Kidney glomerular epithelial cell (primary cell): ENCODE measurements at places on chromosomes 1 and 21.

DNA sequence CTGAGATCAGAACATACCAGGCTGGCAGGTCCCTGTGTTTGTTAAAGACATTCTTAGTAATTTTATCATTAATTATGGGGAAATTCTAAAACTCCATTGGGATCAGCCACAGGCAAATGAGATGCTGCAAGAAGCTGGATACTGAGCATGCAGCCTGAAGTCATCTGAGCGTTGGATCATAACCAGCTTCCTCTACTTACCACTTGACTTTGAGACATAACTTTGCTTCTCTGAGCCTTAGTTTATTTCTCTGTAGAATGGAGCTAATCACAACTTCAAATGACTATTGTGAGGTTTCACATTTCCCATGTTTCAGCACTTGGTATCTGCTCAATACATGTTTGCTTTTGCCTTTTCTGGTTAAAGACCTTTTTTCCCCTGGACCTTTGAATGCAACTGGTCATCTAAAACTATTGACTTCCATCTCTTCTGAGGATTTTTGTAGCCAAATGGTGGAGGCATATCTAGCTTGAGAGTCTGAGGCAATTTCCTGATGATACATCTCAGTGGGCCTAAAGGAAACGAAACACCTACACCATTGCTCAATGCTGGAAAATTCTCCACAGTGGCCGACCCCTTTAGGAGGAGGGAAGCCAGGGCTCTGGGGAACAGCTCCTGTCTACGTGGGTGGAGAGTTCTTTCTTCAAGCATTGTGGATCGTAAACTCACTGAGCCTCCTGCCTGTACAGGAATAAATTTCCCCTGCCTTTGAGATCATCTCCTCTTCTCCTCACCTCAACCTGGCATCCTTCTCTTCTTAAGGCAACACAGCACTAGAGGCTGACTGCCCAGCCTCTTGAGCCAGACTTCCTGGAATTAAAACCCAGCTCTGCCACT lies 109.1 kb upstream of the HOOK1 start:
- DNase-seq: peak; percentile 54

GRCh38 chr1:1461721-1462317 lies 9.7 kb upstream of the ATAD3B start:
- DNase-seq: no peak

- DNase-seq: no peak
These were observed 74.7 kb upstream of the AKT3 start for GRCh38 chr1:243924588-243925349.

DNA sequence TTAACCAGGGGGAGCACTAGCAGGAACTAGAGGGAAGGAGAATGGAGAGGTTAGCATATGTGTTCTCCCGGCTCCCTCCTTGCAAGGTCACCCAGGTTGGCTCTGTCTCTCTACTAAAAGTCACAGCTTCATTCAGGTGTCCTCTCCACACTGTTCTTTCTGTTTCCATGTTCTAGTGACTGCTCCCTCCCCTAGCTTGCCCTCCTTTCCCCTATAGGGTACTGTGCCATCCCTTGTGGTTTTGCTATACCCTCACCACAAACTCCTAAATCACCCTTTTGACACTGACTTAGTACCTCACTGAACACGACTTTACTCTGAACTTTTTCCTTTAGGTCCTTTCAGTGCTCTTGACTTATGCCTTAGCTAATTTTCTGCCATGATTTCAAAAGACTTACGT lies 389.3 kb downstream of the ST6GALNAC3 start:
- DNase-seq: no peak

- no peak for DNase-seq
These were observed 273.6 kb downstream of the RRAGC start for GRCh38 chr1:38585971-38586370.

DNA sequence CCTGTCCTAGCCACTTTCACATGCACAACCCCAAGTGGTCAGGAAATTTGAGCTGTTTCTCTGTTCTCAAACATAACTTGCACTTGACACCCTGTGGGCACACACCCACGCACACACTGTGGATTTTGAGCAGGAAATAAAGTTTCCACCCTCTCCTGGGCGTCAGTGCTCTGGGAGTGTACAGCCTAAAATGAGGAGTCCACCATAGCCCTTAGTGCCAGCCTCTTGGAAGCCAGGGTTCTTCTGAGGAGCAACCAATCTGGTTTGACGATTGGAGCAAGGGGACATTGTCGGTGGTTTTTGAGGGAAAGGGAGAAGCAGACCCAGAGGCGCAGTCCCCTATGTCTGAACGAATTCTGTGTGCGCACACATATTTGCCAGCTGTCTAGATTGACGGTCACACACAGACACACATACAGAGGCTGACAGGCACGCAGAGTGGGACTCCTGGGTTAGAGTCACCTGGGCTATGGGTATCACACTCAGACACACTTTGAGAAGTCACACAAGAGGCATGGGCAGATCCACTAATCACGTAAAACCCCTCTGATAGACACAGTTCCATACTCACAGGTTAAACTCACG lies 2.7 kb downstream of the DMBX1 start:
- no peak for DNase-seq

GRCh38 chr1:232658386-232658785 lies 28.5 kb upstream of the SIPA1L2 start:
- no peak for DNase-seq
